ENCODE measurements at places on chromosomes 12 and 14.

- no peak for DNase-seq
Observed at GRCh38 chr12:6819106-6820030, 2.3 kb upstream of the GPR162 start.

DNA sequence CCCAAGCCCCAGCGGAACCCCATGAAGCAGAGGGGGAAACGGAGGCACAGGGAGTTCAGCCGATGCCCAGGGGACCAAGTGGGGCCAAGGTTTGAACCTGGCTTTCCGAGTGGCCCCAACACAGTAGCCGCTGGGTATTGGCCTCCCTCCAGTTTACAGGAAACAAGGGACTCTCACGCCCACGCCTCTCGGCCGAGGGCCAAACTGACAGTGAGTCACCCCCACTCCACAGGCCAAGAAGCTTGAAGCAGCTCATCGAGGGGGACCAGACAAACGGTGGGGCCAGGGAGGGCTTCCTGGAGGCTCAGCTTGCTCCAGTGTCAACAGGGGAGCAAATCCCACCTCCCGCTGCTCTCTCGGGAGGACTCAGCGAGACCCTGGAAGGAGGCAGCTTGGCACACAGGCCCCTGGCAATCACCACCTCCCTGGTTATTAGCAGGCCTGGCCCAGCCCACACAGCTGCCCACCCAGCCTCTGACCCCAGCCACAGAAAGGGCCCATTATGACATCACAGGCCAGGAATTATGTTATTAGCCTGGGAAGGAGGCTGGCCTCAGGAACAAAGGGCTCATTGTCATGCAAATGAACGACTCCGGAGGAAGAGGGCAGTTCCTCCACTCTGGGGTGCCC lies 54.6 kb downstream of the NCOR2 start:
- peak; percentile 60 for DNase-seq

DNA sequence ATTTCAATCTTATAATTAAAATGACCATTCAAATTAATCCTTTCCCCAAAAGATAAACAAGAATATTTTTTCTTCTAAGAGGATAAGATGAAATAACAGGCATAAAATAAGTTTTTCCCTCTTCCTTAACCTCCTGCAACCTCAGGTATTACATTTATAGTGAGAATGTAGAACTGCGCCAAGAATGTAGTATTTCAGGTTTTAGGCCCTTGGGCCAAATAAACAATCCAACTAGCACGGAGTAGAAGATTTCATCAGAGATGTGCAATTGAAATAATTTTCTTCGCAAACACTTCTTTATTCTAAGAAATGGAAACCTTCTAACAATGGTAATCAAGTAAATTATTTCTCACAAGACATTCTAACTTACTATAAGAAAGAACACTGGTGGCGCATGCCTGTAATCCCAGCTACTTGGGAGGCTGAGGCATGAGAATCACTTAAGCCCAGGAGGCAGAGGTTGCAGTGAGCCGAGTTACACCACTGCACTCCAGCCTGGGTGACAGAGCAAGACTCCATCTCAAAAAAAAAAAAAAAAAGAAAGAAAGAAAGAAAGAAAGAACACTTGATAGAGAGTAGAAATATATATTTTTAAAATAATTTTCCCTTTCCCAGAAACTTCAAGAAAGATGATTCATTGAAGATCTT lies 100.8 kb downstream of the TAOK3 start:
- DNase-seq, result no peak

DNA sequence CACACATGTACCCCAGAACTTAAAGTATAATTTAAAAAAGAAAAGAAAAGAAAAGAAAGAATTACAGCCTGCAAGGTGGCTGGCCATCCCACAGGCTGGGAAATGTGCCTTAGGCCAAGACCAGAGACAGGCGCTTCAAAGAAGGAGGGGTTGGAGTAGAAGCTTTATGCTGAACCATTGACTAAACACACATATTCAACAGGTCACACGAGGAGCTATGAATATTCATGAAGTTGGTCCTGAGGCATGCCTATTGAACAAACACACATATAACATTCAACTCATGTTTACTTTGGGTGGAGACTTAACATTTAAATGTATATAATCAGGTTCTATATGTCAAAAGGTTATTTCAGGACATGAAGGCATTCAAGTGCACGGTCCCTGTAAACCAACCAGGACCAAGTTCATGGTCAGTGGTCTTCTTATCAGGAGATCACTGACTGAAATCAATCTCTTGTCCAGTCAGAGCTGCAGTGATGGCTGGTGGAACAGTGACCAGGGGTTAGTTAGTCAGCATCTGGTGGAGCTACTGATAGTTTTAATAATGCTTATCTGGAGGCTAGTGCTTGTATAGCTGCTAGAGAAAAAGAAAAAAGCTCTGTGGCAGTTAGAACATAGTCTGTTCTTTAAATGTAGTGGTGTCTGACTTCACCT lies 35.6 kb upstream of the ITPR2 start:
- DNase-seq, result no peak

GRCh38 chr14:59240356-59240755 lies 51.9 kb downstream of the DAAM1 start:
- no peak for DNase-seq
